ENCODE measurements at places on chromosomes 12 and 14. TPM values are rescaled to one million over a fixed set of nuclear protein-coding genes. Genes with fewer than 3 reads are reported as not detected.

DNA sequence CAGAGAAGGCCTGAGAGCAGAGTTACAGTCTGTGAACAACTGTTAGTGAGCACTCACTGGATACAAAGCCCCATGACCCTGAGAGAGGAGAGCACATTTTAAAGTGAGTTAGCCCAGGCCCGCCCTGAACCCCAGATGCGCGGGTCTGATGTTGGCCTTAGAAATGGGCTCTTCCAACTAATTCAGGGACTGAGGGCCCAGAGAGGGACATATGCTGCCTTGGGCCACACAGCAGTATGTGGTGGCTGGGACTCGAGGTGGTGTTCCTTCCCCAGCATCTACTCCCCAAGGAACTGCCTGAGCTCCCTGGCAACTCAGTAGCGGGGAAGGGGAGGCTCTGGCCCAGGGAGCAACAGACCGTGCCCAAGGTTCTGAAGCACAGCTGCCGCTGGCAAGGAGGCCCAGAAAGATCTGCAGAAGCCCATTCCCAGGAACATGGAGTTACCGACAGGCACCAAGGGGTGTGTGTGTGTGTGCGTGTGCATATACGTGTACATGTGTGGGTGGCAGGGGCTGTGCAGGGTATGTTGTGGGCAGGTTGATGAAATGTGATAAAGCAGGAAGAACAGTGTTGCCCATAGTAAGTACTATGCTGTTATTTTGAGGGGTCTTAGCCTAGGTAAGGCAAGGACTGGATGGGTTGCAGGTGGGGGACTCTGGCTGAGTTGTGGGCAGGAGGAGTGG, 40.5 kb downstream of the KRT80 start:
- H3K4me1 ChIP-seq, result peaks cover 12% of the 10 kb centered on the region
- no peak for DNase-seq
- peaks cover 10% of the 10 kb centered on the region for H3K27me3 ChIP-seq
- H3K27ac ChIP-seq, result no peak overlapping the region

DNA sequence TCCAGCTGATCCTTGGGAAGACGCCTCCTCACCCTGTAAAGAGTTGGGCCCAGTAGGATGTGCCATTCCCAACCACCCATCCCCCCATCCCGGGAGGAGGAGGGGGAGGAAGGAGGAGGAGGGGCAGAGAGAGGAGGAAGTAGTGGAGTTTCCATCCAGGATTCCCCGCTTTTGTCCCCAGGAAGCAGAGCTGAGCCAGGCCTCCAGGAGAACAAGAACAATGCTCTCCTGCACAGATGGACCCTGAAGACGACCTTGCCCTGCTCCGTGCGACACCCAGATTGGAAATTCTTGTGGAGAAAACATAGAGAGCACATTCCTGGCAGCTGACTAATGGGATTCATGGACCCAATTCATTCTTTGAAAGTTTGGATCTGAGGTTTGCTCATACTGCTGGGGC, 132.3 kb upstream of the CRY1 start:
- no peaks in the 10 kb centered on the region for H3K36me3 ChIP-seq
- DNase-seq, result no peak
- H3K4me3 ChIP-seq, result no peak overlapping the region

The TRHDE gene
- not detected for total RNA-seq

- H3K4me3 ChIP-seq, result no peak overlapping the region
- H3K4me1 ChIP-seq, result no peaks in the 10 kb centered on the region
- DNase-seq, result no peak
Observed at GRCh38 chr12:69120354-69120753, 119.0 kb upstream of the CPSF6 start.

GRCh38 chr14:30994681-30995620, 30.5 kb upstream of the AP4S1 start:
- DNase-seq, result no peak
- H3K27me3 ChIP-seq, result no peaks in the 10 kb centered on the region
- peaks cover 35% of the 10 kb centered on the region for H3K36me3 ChIP-seq

The RHOF gene
- 85.5 TPM for total RNA-seq

DNA sequence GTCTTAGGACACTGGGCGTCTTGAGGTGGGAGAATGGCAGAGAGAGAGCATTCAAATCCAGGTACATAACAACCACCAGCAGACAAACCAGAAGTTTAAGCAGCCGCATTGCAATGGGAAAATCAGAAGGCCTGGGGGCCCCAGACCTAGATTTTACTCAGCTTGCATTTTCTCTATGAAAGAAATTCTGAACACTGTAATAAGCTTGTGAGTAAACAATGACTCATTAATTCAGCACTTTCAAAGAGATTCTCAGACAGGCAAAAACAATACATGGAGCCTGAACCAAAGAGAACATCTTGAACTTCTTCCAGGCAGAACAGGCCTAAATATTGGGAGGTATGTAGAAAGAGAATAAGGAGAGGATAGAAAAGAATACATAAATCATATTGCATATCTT, 69.8 kb upstream of the IFNG-AS1 start:
- H3K4me1 ChIP-seq, result no peaks in the 10 kb centered on the region
- no peak overlapping the region for H3K27ac ChIP-seq
- no peaks in the 10 kb centered on the region for H3K27me3 ChIP-seq
- H3K4me3 ChIP-seq, result no peak overlapping the region
- H3K36me3 ChIP-seq, result no peaks in the 10 kb centered on the region
- DNase-seq, result no peak

The NINJ2 gene
- 1.9 TPM for total RNA-seq

- no peaks in the 10 kb centered on the region for H3K27me3 ChIP-seq
- H3K27ac ChIP-seq, result peak overlapping the region; percentile 83
- DNase-seq, result no peak
- peaks cover 37% of the 10 kb centered on the region for H3K4me1 ChIP-seq
- no peaks in the 10 kb centered on the region for H3K36me3 ChIP-seq
Observed at GRCh38 chr12:96500693-96501092, 11.3 kb downstream of the CFAP54 start.

The ERBB3 gene
- total RNA-seq, result 0.97 TPM

DNA sequence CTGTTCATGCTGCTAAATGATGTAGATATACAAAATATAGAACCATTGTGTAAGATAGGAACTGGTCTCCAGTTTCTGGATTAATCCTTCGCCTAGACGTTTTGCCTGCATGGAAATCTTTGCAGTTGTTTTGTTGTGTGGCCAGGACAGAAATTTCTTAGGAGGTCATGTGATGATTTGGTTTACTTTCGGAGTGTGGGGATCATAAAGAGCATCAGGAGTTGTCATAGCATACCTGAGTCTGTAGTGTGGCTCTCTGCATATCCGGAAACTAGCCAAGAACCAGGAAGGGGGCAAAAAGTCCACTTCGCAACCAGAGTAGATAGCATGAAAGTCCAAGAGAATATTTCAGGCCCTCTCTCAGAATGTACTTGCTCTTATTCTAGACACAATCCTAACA, 3.1 kb downstream of the SAMD4A start:
- H3K27me3 ChIP-seq, result peaks cover 21% of the 10 kb centered on the region
- no peak for DNase-seq
- no peak overlapping the region for H3K27ac ChIP-seq
- H3K4me3 ChIP-seq, result no peak overlapping the region
- peaks cover 37% of the 10 kb centered on the region for H3K36me3 ChIP-seq
- peaks cover 21% of the 10 kb centered on the region for H3K4me1 ChIP-seq

DNA sequence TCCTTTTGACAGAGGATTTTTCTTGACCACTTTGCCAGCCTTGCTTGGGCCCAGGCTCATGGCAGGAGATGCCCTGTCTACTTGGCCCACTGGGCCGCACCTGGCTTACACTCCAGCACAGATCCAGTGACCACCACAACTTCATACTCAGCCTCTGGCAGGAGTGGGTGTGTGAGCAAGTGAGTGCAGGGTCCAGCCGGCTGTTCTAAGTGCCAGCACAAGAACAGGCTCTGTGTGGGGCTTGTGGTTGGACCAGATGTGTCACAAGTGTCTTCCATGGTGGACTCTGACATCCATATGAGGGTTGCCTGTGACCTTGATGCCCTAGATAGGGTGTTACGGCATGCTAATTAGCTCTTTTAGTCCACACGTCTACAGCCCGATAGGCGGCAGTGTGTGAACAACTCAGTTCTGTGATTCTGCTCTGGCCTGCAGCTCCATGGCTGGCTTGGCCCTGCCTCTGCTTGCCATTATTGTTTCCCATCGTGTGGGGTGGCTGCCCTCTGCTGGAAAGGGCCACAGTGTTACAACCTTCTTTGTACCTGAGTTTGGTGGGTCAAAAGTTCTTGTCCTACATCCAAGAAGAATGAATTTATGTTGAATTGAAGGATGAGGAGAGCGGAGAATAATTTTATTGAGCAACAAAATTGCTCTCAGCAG, 1089.1 kb downstream of the SLC6A15 start:
- H3K4me1 ChIP-seq, result no peaks in the 10 kb centered on the region
- no peaks in the 10 kb centered on the region for H3K27me3 ChIP-seq
- peak; percentile 32 for DNase-seq
- no peak overlapping the region for H3K27ac ChIP-seq
- H3K36me3 ChIP-seq, result no peaks in the 10 kb centered on the region

DNA sequence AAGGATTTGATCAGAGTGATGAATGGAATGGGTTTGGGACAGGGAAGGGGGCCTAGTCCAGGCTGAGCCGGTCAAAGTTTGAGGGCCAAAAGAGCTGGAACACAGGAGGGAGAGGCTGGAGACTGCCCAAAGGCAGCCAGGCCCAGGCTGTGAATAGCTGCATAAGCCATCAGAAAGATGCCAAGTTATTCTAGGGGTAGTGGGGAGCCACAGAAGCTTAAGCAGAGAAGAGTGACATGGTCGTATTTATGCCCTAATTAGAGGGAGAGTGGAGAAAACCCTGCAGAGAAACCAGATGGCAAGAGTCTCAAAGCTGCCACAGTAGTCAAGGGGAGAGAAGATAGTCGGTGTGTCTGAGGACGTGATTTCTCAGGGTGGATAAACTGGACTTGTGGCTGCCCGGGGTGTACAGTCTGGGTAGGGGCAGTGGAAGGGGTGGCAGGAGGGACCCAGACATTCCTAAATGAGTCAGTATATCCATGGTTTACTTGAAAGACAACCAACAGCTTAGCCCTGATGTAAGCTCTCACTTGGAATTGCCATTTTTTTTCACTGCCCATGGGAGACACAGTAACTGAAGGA, 99.2 kb downstream of the PRICKLE1 start:
- H3K4me3 ChIP-seq, result no peak overlapping the region
- H3K27ac ChIP-seq, result no peak overlapping the region
- no peaks in the 10 kb centered on the region for H3K36me3 ChIP-seq

The AMN1 gene
- total RNA-seq, result 3.7 TPM

- no peak for DNase-seq
- no peaks in the 10 kb centered on the region for H3K4me1 ChIP-seq
- no peaks in the 10 kb centered on the region for H3K27me3 ChIP-seq
- H3K27ac ChIP-seq, result no peak overlapping the region
- H3K36me3 ChIP-seq, result no peaks in the 10 kb centered on the region
- no peak overlapping the region for H3K4me3 ChIP-seq
Observed at GRCh38 chr14:73997944-73998447, 21.1 kb downstream of the ENTPD5 start.

DNA sequence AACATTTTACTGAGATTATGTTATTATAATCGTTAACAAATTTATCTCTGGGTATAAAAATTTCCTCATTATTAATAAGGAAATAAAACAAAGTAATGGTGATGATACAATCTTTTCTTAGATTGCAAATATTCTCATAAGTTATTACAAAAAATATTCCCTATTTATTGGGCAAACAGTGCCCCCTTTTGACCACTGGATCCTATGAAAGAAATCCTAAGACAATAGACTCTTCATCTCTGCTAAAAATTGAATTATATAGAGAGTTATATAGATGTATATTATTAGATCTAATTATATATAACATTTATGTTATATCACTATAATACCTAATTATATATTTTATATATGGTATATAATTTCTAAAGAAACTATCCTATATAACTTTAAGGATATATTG, 94.2 kb upstream of the FGD4 start:
- H3K36me3 ChIP-seq, result peaks cover 4% of the 10 kb centered on the region
- no peaks in the 10 kb centered on the region for H3K4me1 ChIP-seq
- DNase-seq, result no peak
- no peak overlapping the region for H3K4me3 ChIP-seq
- H3K27me3 ChIP-seq, result no peaks in the 10 kb centered on the region
